Globus pallidus (tissue), 1 donor: ENCODE measurements at places on chromosomes 5 and 9.

DNA sequence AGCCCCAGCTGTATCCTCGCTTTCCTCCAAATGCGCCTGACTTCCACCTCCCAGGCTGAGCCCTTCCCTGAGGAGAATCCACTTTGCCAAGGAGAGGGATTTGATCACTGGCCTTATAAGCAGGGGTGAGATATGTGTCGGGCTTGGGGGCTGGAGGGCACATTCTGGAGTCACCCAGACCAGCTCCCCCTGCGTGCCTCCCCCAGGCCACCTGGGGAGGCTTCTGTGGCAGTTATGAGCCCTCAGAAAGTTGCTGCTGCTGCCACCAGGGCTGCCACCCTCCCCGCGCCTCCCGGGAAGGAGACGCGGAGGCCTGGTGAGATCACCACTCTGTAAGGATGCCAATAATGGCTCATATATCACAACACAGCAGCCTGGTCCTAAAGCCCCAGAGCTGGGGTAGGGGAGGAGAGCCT, 211.5 kb downstream of the PAPPA start:
- peak; percentile 48 for DNase-seq

- DNase-seq: no peak
Measured at GRCh38 chr5:134175921-134176510, 734 bp downstream of the SKP1 start.

DNA sequence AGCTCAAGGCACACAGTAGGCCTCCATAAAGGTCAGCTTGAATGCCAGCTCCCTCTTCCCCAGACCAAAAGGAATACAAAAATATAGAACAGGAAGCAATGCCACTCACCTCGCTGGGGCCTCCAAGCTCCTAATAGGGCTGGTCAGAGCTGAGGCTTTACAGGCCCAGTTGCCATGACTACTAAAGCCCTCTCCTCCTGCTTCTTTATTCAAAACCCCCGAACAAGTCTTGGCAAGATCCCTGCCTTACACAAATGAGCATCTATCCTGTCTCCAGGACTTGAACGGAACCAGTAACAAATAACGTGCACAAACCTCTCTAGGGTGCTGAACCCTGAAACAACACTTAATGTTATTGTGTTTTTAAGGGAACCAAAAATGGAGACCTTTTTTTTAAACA, 136.3 kb downstream of the SIL1 start:
- DNase-seq: no peak

DNA sequence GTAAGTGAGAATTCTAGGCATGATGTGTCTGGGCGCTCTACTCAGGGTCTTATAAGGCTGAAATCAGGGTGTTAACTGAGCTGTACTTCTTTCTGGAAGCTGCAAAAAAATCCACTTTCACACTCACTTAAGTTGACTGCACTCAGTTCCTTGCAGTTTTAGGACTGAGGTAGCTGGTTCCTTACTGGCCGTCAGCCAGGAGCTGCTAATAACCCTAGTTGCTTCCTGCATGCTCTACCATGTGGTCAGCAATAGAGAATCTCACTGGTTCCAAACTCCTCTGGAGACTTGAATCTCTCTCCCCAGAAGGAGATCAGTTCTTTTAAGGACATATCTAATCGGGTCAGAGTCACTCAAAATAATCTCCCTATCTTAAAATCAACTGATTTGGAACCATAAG, 911.2 kb downstream of the EFNA5 start:
- no peak for DNase-seq
